ENCODE measurements at places on chromosomes 7 and 10.

GRCh38 chr7:40027545-40027944 is 77.5 kb downstream of the CDK13 start:
- DNase-seq: no peak

DNA sequence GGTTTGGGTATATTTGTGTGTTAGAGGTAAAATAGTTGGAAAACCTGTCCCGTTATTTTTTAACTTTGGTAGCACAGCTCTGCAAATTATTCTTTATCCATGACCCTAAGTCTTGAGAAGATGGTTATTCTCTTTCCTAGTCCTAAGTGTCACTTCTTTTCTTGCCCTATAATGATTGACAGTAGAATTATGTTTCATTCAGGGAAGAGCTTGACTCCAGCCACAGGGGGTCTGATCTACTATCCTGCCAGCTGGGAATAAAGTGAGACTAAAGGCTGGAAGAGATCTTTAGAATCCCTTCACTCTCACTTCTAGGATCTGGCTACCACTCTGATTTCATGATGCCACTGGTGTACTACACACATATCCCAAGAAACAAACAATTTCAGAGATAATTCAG is 90.4 kb downstream of the PHTF2 start:
- no peak for DNase-seq

DNA sequence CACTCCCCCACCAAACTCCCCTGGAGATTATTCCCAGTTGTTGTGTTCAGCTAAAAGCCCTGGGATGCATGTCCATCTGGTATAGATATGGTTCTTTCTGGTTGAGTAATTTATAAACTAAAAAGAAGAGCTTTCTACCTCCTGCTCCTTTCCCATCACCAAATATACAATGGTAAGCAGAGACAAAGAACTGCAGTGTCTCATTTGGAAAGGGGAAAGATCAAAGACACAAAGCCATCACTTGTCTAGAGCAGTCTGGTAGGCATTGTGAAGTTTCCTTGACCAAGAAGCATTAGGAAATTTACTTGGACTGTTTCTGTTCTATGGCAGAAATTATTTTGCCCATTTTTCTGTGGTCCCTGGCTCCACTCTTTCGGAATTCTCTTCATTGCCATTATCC is 24.9 kb upstream of the PANK1 start:
- no peak for DNase-seq

- DNase-seq: no peak
These were observed 16.3 kb downstream of the MBL2 start for GRCh38 chr10:52756295-52756694.

DNA sequence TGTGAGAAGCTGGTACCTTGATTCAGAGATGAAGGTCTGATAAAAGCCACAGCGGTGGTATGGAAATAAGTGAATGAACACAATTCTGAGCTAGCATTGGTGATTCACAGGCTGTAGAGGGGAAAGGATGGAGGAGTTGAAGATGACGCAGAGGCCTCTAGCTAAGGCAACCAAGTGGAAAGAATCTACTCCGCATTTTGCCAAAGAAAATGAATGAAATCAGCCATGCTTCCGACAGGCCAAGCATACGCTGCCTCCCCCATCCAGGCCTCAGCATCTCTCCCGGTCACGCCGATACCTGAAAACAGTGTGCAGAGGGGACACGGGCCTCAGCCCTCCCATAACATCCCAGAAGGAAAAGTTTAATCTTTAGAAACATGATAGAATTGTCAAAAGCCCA is 124.3 kb upstream of the UNC5B start:
- DNase-seq: no peak

- DNase-seq: no peak
These were observed 41.1 kb downstream of the GNAI1 start for GRCh38 chr7:80175744-80176143.

DNA sequence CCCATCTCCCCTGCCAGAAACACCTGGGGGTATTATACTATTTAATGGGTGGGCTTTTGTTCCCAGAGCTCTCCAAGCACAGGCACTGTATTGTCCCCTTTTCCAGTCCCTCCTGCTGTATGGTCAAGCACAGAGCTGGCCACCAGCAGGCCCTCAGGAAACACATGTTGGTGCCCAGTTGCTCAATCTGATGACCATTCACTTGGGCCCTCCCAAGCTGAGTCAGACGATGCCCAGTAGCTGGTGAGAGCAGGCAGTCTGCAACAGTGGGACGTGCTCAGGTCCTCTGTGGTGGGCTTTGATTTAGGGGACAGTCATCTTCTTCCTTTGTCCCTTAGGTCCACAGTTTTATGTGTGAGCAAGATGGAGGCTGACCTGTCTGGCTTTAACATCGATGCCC is 11.8 kb downstream of the SFXN2 start:
- no peak for DNase-seq

Data from CD4-positive, alpha-beta memory T cell (primary cell).